ENCODE measurements at places on chromosomes 1 and 21. TPM values are rescaled to one million over a fixed set of nuclear protein-coding genes. Genes with fewer than 3 reads are reported as not detected.

GRCh38 chr1:230864441-230864840, 3.9 kb downstream of the C1orf198 start:
- no peak for DNase-seq

DNA sequence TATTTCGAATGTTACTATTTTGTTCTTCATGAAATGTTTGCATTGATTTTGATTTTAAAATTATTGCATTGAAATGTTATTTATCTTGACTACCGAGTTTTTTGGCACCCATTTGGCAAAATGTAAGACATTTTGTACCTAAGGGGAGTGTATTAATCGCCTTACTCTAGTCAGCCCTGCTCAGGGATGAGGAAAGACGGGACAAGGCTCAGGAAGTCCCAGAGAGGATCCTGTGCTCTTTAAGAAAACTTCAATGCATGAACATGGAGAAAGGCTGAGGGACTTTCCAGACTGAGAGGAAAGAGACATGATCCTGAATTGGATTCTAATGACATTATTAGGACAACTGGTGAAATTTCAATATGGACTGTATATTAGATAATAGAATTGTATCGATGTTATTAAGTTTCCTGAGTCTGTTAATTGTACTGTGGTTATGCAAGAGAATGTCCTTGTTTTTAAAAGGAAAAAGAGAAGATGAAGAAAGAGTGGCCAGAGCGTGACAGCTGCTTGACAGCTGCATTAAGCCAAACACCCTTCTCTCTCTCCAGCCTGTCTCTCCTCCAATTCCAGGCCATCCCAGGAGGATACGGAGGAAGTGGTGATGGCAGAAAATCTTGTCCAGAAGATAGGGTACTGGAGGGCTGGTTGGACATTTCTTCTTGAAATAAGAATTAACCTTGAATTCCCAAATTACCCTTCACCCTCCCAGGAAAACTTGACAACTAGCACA, 66.0 kb downstream of the PLEKHA6 start:
- no peak for DNase-seq

GRCh38 chr1:19439464-19440171, 45.7 kb downstream of the CAPZB start:
- no peak for DNase-seq

GRCh38 chr1:192889082-192889481, 80.2 kb downstream of the RGS2 start:
- DNase-seq = no peak

GRCh38 chr21:43333298-43334062, 93.5 kb downstream of the SIK1 start:
- DNase-seq = no peak

- no peak for DNase-seq
Measured at GRCh38 chr1:53722025-53722424, 16.9 kb downstream of the GLIS1 start.

- DNase-seq = no peak
Measured at GRCh38 chr1:175493321-175494010, 249.9 kb downstream of the TNR start.

- DNase-seq = no peak
Measured at GRCh38 chr1:2591581-2592261, 5.1 kb downstream of the PRXL2B start.

DNA sequence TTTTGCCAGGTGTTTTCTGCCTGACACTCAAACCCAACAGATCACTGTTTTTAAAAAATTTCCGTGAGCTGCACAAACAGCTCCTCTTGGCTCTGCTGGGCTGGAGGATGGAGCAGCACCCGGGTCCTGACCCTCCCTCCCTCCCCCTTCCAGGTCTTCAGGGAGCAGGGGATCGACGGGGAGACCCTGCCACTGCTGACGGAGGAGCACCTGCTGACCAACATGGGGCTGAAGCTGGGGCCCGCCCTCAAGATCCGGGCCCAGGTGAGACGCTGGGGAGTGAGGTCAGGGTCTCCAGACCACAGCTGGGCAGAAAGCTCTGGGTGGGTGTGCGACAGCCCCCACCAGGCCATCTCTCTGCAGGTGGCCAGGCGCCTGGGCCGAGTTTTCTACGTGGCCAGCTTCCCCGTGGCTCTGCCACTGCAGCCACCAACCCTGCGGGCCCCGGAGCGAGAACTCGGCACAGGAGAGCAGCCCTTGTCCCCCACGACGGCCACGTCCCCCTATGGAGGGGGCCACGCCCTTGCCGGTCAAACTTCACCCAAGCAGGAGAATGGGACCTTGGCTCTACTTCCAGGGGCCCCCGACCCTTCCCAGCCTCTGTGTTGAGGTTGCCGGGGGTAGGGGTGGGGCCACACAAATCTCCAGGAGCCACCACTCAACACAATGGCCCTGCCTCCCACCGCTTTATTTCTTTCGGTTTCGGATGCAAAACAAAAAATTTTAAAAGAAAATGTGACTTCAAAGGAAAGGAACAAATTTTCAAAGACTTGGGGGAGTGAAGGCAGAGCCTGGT, 15.3 kb downstream of the NOC2L start:
- DNase-seq = no peak

DNA sequence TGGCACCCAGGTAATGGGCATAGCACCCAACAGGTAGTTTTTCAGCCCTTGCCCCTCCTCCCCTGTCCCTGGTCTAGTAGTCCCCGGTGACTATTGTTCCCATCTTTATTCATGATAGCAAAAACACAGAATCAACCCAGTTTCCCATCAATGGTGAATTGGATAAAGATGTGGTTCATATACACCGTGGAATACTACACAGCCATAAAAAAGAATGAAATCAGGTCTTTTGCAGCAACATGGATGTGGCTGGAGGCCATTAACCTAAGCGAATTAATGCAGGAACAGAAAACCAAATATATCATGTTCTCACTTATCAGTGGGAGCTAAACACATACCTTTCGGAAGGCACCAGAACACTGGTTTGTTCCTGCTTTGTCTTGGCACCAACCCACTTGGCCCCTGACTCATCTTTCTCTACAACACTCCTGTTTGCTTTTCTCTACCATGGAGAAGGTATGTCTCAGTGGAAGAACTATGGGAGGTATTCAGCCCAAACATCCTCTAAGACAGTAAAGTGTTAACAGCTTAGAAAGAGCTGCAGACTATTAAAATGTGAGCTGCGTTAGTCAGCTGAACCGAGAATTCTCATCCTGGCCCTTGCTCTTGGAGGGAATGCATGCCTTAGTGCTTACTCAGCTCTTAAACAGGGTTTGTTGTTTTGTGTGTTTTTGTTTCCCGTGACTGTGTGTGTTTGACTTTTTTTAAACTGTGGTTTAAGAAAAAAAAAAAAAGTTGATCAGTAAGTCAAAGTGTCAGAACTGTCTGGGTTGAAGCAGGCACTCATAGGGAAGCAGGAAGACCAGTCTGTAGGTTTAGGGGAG, 203.0 kb downstream of the TOMM20 start:
- peak; percentile 68 for DNase-seq

The RAB7B gene
- 6.1 TPM for total RNA-seq

The IFI44 gene
- 40.2 TPM for total RNA-seq

The GUK1 gene
- total RNA-seq = 315 TPM

The PLA2G2F gene
- not detected for total RNA-seq

The TEX38 gene
- total RNA-seq = not detected

The CA6 gene
- not detected for total RNA-seq
